EL (cell line): ENCODE measurements at places on chromosomes 7 and 10.

DNA sequence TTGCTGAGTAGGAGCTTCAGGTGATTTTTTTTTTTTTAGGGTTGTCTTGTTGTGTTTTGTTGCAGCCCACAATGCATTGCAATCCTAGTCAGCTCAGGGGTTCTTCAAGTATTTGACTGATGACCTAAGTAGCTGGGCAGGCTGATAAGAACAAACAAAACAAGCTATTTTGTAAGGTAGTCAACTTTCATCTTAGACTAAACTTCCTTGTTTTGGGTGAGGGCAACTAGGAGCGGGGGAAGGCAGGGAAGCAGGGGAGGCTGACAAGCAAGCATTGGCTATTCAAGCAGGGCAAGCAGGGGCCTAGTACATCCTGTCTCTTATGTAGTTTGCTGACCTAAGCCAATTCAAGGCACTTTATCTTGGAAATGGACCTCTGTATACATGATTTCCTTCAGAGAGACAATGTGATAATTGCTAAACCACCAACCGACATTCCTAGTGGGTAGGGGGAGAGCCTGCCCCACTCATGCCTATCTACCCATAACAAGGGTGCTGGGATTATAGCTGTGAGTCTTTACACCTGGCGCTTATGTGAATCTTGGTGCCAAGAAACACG, 163.3 kb upstream of the PRKCQ start:
- DNase-seq = no peak

DNA sequence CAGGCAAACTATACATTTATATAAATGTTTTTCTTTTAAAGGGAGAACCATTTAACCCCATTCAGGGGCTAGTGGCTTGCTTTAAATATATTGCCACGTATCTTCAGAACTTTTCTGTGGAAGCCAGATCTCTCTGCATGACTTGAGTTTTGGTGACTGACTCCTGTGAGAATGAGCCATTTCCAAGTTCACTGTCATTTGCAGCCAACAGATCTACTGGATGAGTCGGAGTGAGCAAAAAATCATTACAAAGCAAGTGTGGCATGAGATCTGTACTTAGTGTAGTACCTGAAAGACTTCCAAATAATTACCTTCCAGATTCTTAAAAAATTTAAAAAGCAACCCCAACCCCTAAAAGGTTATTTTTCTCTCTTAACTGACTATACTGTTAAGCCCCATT, 45.6 kb downstream of the PDSS1 start:
- DNase-seq = no peak

DNA sequence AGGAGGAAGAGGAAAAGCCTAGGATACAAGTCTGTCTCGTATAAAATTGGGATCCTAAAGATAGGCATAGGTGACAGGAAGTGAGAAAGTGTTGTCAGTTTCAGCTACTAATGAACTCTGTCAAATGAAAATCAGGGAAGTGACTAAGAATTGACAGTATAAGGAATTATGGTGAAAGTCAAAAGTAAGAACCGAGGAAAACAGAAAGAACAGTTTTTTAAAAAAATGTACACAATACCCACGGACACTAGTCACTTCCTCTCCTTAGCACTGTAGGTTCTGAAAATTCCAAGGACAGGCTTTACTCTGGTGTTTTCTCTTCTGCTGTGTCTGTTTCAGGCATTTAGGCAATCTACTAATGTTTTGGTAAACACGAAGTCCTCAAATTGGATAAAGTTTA, 42.3 kb downstream of the ATAD1 start:
- DNase-seq = peak; percentile 48

- DNase-seq = no peak
Measured at GRCh38 chr7:117001283-117001682, 48.0 kb downstream of the ST7 start.

- no peak for DNase-seq
Measured at GRCh38 chr7:13949445-13949844, 40.0 kb downstream of the ETV1 start.

DNA sequence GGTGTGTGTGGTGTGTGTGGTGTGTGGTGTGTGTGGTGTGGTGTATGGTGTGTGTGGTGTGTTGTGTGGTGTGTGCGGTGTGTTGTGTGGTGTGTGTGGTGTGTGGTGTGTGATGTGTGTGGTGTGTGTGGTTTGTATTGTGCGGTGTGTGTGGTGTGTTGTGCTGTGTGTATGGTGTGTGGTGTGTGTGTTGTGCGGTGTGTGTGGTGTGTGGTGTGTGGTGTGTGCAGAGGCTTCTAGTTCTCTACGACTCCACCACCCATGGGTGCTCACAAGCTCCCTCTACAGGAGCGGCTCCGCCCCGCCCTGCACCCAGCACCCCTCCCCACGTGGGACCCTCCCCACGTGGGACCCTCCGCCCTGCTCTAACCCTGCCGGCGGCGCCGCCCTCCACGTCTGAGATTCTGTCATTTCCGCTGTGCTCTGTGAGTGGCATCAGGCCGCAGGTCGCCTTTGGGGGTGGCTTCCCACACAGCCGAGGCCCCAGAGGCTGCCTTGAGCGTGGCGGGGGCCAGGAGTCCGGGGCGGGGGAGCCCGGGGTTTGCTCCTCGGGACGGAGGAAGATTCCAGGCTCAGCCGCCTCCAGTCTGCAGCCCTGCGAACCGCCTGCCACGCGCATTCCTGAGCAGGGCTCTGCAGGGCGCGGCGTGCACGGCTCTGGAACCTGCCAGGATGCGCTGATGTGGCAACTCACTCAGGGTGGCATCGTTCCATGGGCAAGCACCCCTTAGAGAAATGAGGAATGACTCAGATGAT, 37.0 kb upstream of the DNAJB6 start:
- no peak for DNase-seq

DNA sequence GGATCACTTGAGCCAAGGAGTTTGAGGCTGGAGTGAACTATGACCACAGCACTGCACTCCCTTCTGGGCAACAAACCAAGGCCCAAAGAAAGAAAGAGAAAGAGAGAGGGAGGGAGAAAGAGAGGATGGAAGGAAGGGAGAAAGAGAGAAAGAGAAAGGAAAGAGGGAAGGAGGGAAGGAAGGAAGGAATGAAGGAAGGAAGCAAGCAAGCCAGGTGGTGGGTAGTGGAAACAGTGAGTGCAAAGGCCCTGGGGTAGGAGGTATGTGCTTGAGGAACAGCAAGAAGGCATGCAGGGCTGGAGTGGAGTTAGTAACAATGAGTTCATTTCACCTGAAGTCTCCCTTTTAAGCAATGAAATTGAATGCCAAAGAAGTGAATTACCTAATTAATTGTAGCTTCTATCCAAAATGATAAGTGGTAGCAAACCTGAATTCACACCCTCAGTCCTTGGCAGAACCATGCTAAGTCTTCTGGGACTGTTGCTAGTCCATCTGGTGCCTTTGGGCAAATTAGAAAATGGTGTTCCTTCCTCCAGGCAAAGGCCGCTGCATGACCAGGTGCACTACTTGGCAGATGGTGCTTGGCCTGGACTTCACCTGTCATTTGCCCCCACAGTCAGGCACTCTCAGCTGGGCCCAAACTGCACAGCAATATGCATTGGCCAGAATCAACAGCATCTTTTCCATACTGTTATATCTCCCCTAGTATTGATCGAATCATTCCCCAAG, 67.4 kb upstream of the MPP7 start:
- DNase-seq = no peak

DNA sequence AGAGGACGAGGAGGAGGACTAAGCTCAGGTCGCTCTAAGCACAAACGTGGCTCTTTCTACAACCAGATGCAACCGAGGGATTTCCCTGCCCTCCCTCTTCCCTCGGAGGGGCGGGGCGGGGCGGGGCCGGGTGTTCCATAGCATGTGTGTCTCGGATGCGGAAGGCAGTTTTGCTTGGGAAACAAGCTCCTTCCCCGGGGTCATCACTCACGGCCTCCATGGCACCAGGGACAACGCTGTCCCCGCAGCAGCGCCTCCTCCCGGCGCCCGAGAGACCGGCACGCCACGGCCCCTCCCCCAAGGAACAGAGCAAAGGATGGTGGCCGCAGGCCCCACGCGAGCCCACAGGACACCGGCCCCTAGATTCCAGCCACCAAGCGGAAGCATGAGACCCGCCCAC, 110.5 kb downstream of the PAXIP1 start:
- no peak for DNase-seq

DNA sequence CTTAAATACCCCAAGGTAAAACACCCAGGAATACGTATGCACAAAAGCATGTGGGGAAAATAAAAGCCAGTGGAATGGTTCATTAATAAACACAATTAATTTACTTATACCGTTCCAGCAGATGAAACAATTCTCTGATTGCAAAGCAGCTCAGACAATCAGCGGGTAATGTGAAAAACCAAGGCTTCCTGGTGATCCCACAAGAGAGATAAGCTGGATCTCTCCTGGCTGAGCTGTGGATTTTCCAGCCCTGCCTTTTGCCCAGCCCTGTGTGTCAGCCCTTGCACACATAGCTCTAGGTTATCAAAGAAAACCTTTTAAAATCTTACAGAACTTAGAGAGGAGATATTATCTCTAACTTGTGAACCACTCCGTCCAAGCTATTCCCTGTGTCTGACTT, 1010.7 kb upstream of the AUTS2 start:
- DNase-seq = no peak

DNA sequence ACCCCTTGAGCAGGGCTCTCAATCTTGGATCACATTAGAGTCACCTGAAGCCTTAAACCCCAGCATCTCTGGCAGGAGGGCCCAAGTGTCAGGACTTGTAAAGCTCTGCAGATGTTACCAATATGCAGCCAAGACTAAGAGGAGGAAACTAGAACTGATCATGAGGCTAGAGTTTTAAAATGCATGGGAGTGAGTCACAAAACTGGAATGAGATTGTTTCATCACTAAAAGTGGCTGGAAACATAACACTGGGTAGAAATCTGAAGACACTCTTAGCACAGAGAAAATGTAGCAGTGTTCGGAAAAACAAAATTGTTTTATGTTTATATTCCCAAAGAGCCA, 63.3 kb upstream of the GHITM start:
- peak; percentile 72 for DNase-seq

GRCh38 chr10:43050011-43050410, 26.9 kb upstream of the RET start:
- DNase-seq = no peak

DNA sequence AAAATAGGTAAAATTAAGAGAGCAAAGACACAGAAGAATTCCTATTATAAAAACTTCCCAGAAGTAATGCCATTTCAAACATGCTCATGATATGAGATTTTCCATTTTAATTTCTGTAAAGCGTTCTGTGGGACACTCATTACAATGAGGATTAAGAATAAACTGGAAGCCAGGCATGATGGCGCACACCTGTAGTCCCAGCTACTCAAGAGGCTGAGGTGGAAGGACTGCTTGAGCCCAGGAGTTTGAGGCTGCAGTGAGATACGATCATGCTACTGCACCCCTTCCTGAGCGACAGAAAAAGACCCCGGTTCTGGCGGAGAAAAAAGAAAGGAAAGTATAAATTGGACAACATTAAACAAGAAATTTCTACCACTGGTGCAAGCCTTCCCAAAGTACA, 1.5 kb downstream of the DNA2 start:
- DNase-seq = no peak

DNA sequence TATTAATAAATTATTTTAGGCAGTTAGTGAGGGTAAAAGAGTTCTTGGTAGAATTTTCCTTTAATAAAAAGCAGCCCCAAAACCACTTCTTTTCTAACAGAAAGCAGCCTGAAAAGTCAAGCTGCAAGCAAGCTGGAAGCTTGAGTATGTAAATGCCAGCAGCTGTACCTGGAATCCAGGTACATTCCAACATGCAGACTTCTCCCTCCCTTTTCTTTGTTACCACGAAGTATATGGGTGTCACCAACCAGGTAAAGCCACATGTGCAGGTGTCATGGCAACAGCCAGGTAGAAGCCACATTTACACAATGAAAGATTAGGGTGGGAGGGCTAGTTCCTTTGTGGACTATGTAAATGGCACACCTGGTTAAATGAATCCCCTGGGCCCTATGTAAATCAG, 114.6 kb downstream of the EPC1 start:
- DNase-seq = no peak

GRCh38 chr10:93991596-93992284, 2.0 kb upstream of the PLCE1 start:
- DNase-seq = peak; percentile 91

- peak; percentile 75 for DNase-seq
Measured at GRCh38 chr7:116588641-116589594, 64.1 kb downstream of the CAV1 start.

- DNase-seq = no peak
Measured at GRCh38 chr10:62049624-62050345, 148.3 kb downstream of the ARID5B start.

DNA sequence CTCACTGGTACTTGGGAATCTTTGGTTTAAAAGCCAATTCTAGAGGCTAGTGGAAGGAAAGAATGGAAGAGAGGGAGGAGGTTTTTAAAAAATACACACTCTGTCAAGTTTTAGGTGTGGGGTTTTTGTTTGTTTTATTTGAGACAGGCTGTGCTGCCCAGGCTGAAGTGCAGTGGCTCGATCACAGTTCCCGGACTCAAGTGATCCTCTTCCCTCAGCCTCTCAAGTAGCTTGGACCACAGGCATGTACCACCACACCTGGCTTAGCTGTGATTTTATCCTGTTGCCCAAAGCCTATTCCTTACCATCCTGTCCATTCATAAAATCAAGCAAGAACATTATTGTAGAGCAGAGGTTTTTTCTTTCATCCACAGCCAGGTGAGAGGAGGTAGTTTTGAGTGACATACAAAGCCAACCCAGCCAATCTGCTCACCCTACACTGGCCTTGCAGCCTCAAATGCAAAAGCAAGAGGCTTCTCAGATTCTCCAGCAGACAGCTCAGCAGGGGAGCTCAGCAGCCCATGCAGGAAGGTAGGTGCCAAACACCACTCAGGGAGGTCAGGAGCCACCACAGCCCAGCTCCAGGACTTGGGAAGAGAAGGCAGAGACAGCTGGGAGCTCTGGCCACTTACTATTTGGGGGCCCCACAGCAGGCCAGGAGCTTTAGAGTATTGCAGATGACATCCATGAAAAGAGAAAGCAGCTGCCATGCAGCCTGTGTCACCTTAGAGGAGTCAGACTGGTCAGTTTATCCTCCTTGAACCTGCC, 65.8 kb downstream of the TMEM209 start:
- DNase-seq = no peak

DNA sequence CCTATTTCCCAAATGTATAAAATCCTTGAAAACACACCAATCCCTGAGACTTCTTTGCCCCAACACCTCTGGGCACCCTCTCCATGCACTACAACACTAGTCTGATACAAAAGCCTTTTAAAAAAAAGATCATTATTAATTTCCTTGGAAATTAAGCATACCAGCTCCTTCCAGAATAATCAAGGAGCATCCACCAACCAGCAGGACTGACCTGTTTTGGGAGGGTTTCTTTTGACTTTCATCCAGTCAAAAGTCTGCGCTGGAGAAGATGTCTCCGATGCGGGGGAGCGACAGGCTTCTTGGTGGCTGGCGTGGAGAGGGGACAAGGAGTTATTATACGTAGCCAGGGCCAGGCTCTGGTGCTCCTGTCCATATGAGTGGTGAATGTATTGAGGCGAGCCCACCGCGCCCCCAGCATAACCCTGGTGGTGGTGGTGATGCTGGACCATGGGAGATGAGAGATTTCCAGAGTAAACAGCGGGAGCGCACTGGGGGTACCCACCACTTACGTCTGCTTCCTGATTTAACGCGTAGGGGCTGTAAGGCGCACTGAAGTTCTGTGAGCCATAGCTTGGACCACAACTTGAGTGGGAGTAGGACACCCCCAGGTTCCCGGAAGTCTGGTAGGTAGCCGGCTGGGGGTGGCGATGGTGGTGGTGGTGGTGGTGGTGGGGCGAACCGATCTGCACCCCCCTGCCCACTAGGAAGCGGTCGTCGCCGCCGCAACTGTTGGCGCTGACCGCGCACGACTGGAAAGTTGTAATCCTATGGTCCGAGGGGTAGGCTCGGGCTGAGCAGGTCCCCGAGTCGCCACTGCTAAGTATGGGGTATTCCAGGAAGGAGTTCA, 527 bp downstream of the HOXA1 start:
- no peak for DNase-seq

GRCh38 chr7:138257459-138258196, 181.4 kb downstream of the AKR1D1 start:
- DNase-seq = no peak
